Common myeloid progenitor, CD34-positive (primary cell): ENCODE measurements at places on chromosomes 13 and 19.
A peak's percentile ranks its signal among the peaks of the same experiment; 100 is the strongest.

GRCh38 chr13:38872693-38873092, 117.9 kb downstream of the STOML3 start:
- peak; percentile 60 for DNase-seq

DNA sequence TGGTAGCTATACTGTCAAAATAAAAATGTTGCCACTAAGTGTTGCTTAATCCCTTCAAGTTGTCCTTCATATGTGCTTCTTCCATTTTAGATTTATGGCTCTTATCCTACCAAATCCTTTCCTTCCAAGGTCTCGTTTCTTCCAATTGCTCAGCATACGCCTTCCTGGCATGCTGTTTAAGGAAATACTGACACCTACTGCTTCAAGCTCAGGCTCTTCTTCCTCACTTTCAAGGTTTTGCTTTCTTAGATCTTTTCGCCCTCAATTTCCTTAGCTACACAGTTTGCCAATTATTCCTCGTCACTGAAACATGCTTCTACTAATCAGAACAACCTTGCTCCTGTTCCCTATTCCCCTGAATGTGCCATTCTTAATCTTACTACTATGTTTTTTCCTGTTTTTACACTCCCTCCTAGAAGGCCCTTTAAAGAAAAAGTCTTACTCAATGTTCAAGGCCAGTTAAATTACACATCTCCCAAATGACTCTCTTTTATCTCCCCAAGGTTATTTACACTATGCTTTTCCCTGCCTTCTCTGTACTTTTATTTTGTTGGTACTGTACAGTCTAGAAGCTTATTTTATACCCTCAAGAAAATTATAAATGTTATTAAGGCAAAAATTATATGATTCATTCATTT, 343.1 kb downstream of the MZT1 start:
- DNase-seq: no peak

DNA sequence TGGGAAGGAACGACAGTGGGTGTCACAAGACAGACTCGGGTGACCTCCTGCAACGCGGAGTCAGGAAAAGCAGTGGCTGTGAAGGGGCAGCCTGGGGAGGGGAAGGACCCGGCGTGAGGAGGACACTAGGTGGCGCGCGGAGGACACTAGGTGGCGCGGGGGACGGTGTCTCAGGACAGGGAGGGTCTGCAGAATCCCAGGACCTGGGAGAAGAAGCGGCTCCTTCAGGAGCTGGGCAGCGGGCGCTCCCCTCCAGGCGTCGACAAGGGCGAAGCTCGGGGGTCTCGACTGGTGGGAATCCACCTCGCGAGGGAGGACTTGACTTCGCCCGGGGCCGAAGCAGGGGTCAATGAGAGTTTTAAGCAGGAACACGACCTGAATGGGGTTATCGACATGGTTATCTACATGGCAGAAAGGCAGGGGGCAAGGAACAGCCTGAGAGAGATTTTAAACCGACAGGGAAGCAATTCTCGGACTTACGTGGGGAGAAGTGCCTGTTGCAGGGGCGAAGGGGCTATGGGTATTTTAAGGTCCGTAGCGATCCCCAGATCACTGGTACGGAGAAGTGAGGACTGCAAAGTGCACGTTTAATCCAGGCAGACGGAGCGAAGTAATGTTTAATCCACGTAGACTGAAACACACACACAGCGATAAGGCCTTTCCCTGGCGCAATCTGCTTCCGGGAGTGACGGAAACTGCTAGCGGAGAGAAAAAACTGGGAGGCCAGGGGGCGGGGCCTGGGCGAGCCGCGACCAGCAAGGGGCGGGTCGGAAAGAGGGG, at the start of gene ZNF616:
TSS of gene ZNF616 (minus strand) at position 687 of the 780 bp plus-strand sequence. CDS start 9,426 bp downstream, outside the sequence.
- DNase-seq: peak; percentile 96

GRCh38 chr13:38707460-38707859, 20.6 kb downstream of the FREM2 start:
- DNase-seq: no peak

DNA sequence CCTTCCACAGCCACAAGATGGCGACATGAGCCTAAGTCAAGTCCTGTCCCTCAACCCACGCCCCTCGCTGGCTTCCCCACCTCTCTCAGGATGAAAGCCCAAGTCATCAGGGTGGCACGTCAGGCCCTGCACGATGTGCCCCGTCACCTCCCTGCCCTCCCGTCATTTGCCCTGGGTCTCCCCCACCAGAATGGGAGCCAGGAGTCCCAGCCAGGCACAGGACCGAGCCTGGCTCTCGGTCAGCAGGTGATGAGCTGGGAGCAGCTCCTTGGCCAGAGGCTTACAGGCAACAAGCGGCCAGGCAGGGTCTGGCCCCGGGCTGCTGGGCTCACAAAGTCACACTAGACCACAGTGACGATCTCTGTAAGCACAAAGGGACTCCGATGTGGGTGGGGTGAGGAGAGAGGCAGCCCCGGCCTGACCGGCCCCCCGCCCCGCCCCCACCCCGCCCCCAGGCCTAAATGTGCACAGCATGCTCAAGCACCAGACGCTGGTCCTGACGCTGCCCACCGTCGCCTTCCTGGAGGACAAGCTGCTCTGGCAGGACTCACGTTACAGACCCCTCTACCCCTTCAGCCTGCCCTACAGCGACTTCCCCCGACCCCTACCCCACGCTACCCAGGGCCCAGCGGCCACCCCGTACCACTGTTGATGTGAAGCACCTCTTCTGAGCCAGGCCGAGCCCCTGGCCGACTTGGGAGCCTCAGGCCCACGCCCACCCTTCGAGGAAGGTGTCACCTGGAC, 7.3 kb downstream of the MRPL4 start:
- peak; percentile 95 for DNase-seq

GRCh38 chr13:76466043-76466442, 420.2 kb downstream of the KCTD12 start:
- DNase-seq: no peak

GRCh38 chr13:98208606-98209005, 31.5 kb upstream of the RNF113B start:
- no peak for DNase-seq

GRCh38 chr19:35786299-35787160, 11.2 kb downstream of the ARHGAP33 start:
- DNase-seq: no peak

DNA sequence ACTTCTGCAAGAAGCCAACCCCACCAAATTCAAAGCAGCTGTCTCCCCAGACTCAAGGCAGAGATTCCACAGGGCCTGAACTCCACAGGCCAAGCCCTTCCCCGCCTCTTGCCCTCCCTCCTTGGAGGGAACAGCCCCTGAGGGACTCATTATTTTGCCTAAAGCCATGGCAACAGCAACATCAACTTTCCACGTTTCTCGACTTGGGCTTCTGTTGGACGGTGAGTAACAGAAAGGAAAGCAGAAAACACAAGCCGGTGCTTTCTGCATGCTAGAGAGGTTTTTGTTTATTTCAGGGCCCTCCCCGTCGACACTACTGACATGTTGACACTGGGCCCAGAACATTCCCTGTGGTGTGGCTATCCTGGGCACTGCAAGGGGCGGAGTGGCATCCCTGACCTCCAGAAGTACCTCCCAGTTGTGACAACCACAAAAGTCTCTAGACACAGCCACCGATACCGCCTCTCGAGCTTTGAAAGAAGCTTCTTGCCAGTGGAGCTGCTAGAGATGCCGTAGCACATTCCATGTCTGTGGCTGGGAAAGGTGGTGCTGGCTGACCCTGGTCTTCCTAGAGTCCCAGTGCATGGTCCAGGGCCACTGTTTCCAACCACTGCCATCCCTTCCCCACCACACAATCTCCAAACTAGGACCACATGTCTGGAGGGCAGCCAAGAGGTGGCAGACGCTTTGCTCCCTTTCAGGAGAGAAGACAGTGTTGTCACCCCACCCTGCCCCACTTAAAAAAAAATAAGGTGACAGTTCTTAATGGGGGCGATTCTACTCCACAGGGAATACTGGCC, 12.8 kb downstream of the CAPS start:
- no peak for DNase-seq

DNA sequence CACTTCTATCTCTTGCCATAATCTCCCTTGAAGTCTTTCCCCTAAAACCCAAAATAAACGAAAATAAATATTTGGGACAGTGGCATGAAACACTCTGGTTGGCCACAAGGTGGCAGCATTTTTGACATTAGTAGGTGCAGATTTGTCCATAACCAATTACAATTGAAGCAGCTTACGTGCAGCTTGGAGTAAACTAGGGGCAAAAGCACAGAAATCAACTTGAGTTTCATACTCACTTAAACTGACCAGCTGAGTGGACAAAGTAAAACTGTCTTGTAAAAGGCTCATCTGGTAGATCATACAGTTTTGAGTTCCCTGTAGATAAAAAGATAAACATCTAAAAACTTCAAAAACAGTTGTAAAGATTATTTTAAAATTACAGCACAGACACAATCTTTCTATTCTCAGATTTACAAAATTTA, 18.8 kb downstream of the PDCD5 start:
- DNase-seq: peak; percentile 81

DNA sequence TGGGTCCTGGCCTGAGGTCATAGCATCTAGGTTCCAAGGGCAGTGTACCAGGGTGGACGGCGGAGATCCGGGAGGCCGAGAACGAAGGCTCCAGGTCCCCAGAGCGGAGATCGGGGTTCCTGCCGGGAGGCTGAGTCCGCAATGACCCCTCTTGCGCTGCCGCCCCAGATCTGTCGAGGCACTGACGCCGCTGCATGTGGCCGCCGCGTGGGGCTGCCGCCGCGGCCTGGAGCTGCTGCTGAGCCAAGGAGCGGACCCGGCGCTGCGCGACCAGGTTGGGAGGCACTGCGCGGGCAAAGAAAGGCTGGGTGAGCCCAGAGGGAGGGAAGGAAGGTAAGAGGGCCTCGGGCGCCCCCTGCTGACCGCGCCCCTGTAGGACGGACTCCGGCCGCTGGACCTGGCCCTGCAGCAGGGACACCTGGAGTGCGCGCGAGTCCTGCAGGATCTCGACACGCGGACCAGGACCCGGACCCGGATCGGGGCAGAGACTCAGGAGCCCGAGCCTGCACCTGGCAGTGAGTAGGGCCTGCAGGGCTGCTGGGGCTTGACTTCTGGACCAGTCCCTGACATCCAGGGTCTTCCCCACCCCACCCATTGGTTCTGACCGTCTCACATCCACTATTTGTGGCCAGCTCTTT, 906 bp downstream of the ANKLE1 start:
- peak; percentile 82 for DNase-seq

- no peak for DNase-seq
These were observed 22.8 kb downstream of the SUGP2 start for GRCh38 chr19:19010551-19010950.

- DNase-seq: no peak
These were observed 873.7 kb downstream of the SLITRK5 start for GRCh38 chr13:88544836-88545235.

GRCh38 chr13:42086582-42086981, 38.1 kb downstream of the DGKH start:
- DNase-seq: no peak

DNA sequence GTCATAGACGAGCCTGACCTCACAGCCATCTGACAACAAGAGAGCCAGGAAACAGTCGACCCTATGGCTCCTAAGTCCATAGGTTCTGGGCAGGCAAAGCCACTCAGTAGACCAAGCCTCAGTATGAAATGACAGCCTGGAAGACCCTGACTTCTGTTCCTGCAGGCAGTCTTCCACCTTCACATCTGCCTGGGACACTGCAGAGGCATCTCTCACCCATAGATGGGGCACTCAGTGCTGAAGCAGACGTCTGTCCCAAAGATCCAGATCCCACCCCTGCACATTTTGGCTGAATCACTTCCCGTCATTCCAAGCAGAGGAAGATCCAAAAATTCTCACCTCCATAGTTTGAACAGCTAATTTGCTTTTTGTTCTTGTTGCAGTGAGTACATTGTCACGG, 139.3 kb upstream of the ZNF507 start:
- no peak for DNase-seq

DNA sequence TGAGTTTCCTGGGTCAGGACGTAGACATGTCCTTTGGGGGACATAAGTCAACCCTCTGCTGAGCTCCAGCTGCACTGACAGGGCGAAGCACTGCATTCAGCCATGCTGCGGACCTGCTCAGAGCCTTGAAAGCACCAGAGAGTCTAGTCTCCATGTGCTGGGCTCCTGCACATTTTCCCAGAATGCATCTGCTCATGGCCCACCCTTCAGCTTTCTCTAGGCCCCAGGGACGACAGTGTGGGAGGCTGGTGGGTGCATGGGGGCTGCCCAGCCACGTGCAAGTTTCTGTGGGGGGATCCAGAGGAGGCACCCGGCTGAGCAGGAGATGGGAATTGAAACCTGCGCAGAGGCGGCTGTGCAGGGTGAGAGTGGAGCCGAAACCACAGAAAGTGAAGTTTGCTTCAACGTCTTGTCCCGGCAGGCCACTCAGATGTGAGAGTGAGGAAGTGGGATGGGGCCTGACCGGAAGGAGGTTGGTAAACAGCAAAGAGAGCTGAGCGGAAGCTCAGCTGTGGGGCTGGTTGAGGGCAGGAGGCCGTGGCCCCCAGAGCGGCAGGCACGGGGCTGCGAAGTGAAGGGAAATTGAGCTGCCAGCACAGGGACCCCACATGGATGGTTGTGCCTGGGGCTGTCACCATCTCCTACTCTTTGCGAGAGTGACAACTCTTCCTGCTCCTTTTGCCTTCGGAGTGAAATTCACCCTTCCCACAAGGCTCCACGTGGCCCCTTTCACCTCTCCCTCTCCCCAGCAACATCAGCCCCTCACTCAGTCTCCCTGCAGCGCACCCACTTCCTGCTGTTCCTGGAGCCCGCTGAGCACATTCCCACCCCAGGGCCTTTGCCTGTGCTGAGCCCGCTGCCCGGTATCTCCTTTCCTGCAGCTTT, 11.8 kb downstream of the PGLS start:
- peak; percentile 97 for DNase-seq

GRCh38 chr13:51612867-51613266, 28.6 kb downstream of the WDFY2 start:
- no peak for DNase-seq

DNA sequence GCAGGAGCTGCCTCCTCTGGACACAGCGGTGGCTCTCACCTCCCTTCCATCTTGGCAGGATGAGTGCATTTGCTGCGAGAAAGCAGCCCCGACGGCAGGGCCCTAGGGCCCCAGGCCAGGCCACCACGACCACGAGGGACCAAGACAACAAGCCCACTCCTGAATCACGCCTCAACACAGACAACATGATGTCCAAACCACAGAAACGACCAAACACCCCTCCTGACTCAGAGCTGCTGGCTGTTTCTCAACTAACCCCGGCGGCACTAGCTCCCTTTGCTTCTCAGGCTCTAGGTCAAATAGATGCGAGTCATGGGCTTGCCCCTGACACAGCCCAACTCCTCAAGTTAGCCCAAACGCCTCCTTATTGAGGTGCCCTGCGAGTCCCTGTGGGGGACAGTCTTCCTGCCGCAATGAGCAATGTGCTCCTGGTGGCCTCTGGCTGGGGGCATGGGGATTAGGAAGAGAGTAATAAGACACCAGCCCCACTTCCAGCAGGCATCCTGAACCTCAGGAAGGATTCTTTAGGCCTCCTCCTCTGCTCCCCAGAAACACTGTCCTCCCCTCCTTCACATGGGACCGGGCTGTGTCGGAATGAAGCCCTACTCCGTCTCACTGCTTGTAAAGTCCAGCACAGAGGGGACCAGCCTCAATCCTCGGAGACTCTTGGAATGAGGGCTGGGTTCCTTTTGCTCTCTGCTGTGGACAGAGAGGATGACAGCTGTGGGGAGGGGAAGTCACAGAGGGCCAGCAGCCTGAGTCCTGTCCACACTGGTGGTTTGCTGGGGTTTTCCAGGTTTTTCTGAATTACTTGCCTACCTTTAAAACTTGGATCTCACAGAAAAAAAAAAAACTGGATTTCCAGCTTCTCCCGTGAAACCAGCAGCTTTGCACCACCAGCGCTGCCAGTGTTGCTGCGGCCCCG, 6.9 kb upstream of the ATF5 start:
- no peak for DNase-seq

GRCh38 chr13:29571876-29572570, 23.5 kb downstream of the SLC7A1 start:
- DNase-seq: no peak
